Dermis microvascular lymphatic vessel endothelial cell (primary cell): ENCODE measurements at places on chromosomes 12 and 14.

GRCh38 chr14:102164241-102164641, 24.5 kb downstream of the WDR20 start:
- DNase-seq = peak; percentile 28

DNA sequence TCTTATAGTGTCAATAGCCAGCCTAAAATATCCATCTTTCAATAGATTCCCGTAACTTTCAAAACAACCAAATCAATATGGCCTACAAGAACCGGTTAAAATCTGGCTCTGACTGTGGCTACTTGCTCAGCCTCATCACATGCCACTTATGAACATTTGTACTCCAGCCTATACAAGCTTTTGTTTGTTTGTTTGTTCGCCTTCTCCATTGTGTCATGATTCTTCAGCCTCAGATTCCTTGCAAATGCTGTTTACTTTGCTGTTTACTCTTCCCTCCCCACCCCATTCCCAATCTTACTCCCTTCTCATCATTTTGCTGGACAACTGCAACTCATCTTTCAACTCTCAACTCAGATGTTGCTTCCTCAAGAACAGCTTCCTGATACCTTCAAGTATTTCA, 161.2 kb downstream of the CAPZA3 start:
- DNase-seq = no peak

GRCh38 chr12:106527356-106527755, 55.4 kb upstream of the RFX4 start:
- DNase-seq = no peak

DNA sequence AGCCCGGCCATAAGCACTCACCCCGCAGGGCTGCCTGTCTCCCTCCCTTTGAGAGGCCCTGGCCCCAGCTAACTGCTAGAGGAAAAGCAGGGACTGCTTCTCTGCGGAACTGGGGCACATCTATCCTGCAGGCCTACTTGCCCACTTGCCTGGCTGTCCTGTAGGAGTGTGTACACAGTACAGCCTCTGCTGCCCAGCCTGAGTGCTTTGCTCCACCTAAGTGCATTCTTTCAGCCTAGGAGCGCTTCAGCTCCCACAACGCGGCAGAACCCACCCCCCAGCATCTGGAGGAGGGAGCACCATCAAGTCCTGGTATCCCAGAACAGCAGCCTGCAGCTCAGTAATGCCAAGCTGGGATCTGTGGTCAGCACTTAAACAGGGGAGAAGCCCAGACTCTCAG, 79.9 kb upstream of the CD163 start:
- DNase-seq = no peak

DNA sequence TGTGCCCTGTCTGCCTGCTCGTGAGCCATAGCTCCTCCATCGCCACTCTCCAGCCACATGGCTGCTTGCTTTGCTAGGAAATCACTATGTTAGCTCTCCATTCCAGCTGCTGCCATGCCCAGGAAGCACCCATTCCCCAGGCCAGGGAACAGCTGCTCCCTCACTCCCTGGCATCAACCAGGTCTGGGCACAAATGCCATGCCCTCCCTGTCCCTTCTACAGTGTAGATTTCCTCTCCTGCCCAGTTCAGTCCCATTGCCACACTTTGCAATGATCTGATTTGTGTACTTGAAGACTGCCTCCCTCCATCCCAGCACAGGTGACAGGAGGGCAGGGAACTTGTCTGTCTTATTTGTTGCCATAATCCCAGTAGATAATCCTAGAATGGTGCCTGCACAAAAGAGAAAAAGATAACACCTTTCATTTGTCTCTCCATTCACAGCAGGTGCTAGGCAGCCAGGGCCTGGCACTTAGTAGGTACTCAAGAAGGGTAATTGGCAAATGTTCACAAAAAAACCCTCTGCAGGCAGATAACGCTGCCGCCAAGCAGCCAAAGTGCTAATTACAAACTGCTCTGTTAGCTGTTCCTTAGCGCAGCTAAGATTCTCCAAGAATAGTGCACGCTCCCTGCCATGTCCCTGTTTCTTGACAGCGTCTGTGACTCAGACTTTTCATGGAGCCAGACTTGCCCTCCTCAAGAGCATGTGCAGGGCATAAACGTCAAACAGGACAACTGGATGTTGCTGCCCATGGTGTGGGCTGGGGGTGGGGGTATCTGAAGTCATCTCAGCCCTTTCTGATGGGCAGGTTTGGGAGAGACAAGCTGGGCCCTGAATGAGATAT, 69.1 kb downstream of the ARL6IP4 start:
- no peak for DNase-seq

DNA sequence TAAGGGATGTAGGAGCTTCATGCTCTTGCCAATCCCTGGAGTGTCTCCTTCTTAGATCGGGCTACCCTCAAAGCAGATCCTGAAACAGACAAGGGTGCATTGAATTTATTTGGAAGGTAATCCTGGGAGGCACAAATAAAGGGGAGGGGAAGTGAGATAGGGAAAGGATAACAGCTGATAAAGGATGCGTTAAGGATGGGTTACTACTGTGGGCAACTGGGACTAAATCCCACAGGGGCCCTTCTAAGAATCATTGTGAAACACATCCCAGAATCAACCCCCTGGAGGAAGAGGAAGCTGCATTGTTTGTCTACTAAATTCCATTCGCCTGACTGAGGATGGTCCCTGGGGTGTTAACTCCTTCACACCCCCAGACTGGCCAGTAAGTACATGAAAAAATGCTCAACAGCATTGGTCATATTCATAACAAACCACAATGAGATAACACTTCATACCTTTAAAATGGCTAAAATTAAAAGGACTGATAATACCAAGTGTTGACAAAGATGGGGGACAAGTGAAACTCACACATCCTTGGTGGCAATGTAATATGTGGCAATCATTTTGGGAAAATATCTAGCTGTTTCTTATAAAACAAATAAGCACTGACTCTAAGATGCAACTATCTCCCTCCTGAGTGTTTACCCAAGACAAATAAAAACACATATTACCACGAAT, 37.0 kb upstream of the CMKLR1 start:
- no peak for DNase-seq

- DNase-seq = no peak
These were observed 6.4 kb downstream of the LUM start for GRCh38 chr12:91104812-91105466.

GRCh38 chr14:85594217-85594616, 64.3 kb downstream of the FLRT2 start:
- DNase-seq = no peak

- DNase-seq = no peak
These were observed 21.4 kb downstream of the ADGRD1 start for GRCh38 chr12:130975116-130975515.

DNA sequence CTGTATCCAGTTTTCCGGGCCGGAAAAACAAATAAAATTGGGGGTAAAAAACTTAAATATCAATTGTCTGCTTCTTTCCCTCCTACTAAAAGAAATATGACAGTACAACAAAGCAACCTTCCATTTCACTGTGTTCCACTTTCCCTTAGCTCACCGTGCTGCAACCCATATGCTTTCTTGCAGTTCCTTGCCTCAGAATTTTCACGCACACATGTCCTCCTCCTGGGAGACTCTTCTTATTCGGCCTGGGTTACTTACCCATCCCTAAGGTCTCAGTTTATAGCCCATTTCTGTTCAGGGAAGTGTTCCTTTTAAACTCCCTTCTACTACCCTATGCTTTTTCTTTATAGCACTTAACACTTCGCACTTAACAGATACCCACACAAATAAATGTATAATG, 4.5 kb upstream of the MAGOHB start:
- DNase-seq = no peak

GRCh38 chr12:124045671-124046455, 72.8 kb downstream of the ZNF664 start:
- no peak for DNase-seq

DNA sequence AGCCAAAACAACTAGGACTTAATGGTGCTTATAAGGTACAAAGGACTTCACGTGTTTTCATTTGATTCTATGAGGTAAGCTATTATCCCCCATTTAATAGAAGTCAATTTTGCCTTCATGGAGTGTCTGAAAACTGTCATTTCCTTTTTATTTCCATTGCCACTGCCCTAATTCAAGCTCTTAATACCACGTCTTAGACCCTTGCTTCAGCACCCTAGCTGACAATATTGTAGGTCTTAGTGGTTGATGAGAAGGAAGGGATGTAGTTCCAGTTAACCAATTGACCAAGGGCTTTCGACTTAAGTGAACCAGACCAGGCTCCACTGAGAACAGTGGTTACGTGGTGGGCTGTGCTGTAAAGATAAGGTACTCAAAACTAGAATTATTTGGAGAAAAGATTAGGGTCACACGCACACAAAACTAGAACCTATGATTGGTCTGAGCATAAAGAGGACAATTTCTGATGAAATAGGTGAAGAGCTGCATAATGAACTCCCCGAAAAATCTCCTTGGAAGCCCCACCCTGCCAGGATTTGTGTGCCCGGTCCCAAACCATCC, 9.6 kb upstream of the ASIC1 start:
- DNase-seq = no peak

GRCh38 chr12:108693186-108693730, 38.1 kb downstream of the CORO1C start:
- DNase-seq = no peak

GRCh38 chr12:45435945-45436710, 220.2 kb downstream of the ANO6 start:
- DNase-seq = no peak

DNA sequence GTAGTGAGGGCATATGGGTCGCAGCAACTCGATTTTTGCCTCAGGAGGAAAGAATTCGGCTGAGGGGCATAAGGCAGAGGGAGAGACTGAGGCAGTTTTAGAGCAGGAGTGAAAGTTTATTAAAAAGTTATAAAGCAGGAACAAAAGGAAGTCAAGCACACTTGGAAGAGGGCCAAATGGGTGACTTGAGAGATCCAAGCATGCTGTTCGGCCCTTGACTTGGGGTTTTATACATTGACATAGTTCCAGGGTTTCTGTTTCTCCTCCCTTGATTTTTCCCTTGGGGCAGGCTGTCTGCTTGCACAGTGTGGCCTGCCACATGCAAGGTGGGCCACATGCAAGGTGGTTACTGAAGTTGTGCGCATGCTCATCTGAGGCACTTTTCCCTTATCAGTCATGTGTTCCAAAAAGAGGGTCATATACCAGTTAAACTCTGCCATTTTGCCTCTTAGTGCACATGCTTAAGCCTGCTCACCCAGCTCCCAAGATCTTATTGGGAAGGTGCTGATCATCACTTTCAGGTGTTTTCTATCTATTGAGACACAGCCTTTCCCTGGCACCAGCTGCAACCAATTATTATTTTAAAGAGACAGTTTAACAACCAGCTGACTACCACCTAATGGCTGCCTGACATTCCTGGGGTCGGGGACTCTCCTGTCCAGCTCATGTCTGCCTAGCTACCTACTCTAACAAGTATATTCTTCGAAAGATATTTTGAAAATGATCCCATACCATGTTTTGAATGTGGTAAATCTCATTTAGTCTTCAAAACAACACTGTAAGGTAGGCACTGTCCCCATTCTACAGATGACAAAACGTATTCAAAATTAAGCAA, 19.9 kb downstream of the PTGER2 start:
- DNase-seq = no peak

DNA sequence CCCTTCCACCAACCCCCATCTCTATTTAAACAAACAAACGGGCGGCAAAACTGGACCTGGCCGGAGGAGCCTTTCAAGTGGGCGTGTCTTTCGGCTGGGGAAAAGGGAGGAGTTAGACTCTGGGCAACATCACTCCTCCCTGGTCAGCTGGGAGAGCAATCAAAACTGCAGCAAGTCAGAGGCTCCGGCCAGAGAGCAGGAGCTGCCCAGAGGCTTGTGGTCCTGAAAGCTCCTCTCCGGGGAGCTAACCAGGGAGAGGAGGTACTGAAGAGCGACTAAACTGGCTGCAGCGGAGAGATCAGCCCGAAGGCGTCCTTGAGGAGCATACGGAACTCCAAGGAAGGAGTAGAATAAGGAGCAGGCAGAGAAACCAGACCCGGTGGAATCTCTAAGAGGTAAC, at the start of gene NEUROD4:
Gene NEUROD4 (plus strand): TSS at position 191 of the 400 bp plus-strand sequence. CDS start 6,466 bp downstream, outside the sequence.
- DNase-seq = peak; percentile 62

- DNase-seq = no peak
These were observed 22.4 kb upstream of the LRRC10 start for GRCh38 chr12:69633061-69633460.

DNA sequence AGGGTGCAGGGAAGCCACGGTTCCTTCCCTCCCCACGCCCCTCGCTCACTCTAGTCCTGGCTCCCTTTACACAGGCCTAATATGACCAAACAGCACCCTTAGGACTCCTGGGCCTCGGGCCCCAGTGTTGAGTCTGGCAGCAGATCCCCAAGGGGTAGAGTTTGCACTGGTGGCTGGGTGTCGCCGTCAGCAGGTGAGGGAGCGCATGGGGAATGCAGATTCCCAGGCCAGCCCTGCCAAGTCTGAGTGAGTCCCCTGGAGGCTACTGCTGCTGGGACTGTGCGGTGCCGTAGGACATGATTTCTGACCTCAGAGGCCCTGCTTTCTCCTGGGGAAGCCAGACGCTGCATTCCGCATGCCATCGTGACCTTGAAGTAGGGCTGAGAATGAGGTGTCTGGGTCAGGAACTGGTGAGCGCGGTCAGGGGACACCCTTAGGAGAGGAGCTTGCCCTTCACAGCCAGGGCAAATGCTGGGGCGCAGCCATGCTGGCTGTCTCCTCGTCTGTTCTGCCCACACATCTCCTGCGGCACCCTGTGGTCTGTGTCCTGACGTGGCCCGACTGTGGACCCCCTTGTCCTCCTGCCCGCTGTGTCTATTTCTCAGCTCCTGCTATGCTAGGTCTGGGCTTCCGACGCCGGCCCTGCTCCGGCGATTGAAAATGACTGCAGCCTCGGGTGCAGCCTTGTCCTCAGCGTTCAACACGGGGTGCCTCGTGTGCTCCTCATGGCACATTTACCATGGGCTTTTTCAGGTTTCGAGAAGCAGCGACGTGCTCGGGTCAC, 37.6 kb upstream of the PRMT8 start:
- DNase-seq = no peak

- no peak for DNase-seq
These were observed 41.4 kb downstream of the PTPRQ start for GRCh38 chr12:80485222-80485987.

DNA sequence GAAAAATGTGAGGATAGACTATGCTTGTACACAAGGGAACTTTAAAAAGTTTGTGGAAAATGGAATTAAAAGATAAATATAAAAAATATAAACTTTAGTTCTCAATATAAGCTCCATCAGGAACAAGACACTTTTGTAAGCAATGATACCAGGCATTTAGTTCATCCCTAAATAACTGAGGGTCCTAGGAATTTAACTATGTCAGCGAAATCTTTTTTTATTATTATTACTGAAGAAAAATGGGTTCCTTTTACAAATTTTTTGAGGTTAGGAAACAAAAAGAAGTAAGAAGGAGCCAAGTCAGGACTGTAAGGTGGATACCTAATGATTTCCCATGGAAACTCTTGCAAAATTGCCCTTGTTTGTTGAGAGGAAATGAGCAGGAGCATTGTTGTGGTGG, 102.8 kb downstream of the TRMT5 start:
- DNase-seq = peak; percentile 2

- no peak for DNase-seq
These were observed 16.8 kb upstream of the ANKRD33 start for GRCh38 chr12:51871126-51871525.

- peak; percentile 47 for DNase-seq
These were observed 34.2 kb upstream of the KICS2 start for GRCh38 chr12:64256166-64256800.

- no peak for DNase-seq
These were observed 4.4 kb downstream of the RIMKLB start for GRCh38 chr12:8702159-8702558.

- DNase-seq = no peak
These were observed 174.2 kb upstream of the SLC38A2 start for GRCh38 chr12:46546634-46547273.
